HAP-1 (cell line): ENCODE measurements at places on chromosomes 7 and 10.

- DNase-seq, result peak; percentile 81
Measured at GRCh38 chr10:117167789-117168674, 29.3 kb upstream of the KCNK18 start.

DNA sequence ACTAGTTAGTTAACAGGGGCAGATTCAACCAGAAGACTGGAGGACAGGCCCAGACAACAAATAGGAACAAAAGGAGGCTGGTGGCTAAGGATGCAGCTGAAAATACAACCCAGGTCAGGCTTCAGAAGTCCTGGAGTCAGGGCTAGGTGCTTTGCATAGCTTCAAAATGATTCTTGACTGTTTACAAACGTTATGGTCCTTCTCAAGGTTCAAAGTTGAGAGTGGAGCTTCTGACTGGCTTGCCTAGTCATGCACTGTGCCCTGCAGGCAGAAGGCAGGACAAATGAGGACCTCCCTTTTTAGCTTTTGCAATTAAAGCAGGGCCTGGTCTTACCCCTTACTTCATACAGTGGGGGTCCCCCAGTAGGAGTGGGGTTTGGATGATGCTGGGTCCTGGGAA, 4.4 kb upstream of the CDH23 start:
- DNase-seq, result no peak

DNA sequence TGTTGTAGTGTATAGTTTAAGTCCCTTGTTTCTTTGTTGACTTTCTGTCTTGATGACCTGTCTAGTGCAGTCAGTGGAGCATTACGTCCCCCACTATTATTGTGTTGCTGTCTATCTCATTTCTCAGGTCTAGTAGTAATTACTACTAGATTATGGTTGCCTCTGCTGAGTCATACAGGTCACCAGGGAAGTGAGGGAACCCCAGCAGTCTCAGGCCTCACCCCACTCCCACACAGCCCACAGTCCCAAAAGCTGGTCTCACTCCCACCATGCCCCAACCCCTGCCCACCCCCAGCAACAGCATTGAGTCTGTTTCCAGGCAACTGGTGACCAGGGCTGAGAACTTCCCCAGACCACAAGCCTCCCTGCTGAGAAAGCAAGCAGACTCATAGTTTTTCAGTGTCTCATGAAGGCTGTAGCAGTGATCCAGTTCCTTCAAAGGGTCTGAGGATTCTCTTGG, 88.0 kb downstream of the PLXDC2 start:
- DNase-seq, result no peak

GRCh38 chr10:62637249-62638061, 167.1 kb upstream of the ADO start:
- no peak for DNase-seq

GRCh38 chr7:137985897-137986251, 16.0 kb downstream of the CREB3L2 start:
- DNase-seq, result no peak

DNA sequence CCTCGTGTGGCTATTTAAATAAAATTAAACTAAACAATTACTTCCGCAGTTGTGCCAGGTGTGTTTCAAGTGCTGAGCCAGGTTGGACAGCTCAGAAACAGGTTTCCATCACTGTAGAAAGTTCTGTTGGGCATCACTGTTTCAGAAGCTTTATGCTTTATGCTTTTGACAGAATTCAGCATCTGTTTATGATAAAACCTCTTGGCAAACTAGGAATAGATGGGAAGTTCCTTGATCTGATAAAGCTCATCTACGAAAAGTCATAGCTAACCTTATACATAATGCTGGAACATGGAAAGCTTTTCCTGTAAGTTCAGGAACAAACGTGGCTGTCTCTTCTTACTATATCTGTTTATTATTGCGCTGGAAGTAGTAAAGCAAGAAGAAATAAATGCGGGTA, 143.4 kb downstream of the DOCK1 start:
- DNase-seq, result no peak

DNA sequence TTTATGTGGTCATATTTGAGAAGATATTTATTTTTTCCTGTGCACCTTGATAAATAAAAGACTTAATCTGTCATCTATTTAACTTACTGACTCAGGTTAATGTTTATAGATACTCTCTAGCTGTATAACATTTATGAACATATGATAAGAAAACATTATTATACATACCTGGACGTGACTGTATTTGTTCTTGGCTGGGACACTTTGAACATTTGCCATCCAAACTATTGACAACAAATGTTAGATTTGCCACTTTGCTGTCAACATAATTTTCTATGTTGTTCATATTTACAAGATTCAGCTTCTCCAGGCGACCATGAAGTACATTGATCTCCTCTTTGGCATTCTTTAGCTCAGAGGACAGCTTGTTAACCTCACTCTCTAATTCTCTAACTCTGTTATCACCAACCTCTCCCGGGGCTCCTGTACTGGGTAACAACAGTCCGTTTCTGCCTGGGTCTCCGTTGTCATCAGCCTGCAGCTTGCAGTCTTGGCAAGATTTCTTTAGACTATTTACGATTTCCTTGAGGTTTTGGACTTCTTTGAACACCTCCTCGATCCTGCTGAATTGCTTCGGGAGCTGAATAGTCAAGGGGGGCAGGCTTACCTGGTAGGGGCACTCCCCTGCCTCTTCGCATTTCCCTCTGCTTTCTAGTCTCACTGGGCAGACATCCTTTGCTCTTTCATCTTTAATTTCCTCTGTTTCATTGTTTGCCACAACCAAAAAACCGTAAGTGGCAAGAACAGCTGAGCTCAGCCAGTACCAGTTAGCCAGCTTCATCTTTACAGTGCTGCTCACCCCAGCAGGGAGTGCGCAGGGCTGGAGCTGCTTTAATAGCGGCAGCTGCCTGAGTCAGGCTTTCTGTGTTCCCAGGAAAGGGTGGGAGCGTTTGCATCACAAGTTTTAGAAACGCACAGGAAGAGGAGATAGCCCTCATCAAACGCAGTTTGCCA, at the start of gene FGL2:
Gene FGL2 (minus strand): TSS at position 807 of the 954 bp plus-strand sequence. CDS start 26 bp downstream, at position 781.
- no peak for DNase-seq

DNA sequence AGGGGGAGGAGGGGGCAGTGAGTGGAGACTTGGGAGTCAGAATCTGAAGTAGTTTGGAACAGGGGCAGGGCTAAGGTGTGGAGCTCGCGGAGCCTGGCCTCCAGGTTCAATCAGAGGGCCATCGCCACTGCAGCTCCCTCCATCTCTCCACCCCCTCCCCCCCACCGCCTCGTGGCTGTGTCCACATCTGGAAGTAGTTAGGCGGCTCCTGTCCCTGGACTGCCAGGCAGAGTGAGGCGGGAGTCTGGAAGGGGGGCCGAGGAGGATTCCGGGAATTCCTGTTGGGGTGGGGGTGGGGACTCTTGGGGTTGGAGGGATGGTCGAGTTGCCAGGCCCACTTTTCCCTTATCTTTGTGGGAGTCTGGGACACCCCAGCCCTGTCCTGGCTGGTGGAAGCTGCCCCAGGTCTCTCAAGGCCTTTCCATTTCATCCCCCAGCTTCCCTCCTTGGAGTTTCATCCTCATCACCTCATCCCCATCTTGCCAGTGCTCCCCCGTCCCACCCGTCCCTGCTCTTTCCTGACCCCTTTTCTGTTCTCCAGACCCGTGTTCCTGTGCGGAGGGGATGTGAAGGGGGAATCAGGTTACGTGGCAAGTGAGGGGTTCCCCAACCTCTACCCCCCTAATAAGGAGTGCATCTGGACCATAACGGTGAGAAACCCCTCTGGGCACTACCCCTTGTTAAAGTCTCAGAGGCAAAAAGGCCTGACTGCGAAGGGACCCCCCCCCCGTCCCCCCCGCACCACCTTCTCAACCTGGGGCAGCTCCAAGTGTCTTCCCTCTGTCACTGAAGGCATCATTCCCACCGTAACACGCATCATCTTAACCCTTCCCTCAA, 944 bp downstream of the PCOLCE start:
- DNase-seq, result peak; percentile 76

GRCh38 chr7:11747715-11748485, 84.1 kb downstream of the THSD7A start:
- DNase-seq, result peak; percentile 70

DNA sequence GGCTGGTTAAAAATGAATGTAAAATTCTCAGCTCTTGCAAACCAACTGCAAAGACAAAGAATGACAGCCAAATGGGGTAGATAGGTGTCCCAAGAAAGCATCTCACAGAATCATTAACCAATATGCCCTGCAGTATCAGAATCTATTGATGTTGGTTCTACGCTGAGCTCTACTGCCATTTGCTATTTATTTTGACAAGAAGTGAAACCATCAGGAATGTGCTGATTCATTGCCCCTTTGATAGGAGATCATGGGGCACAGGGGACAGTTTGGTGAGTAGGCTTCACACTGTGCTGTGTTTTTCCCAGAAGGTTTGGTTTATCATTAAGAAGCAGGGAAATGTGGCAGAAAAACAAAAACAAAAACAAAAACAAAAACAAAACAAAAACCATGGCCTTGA, 19.4 kb upstream of the CDC14C start:
- no peak for DNase-seq

DNA sequence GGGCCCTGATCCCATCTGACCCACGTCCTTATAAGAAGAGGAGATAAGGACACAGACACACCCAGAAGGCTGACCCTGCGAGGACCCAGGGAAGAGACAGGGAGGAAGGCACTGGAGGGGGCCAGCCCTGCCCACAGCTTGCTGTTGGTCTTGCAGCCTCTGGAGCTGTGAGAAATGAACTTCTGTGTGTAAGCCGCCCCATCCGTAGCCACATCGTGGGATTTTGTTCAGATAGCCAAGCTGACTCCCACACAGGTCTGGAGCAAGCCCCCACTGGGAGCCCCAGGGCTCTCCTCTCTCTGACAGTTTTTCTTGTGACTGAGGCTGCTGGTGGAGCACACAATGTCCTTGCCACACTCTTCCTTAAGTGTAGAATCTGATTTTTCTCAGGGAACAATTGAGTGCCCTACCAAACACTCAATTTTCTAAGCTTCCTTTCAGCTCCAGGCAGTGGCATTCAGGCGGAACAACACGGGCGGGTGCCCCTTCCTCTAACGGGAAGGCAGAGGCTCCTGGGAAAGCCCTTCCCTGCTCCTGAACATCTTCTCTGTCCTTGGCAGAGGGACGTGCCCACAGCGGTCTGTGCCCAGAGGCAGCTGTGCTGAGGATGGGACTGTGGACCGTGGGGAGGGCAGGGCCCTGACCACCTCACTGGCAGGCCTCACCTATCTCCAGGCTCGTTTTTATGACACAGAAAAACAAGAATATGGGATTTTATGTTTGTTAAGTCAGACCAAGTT, 160.6 kb upstream of the SHH start:
- DNase-seq, result no peak

DNA sequence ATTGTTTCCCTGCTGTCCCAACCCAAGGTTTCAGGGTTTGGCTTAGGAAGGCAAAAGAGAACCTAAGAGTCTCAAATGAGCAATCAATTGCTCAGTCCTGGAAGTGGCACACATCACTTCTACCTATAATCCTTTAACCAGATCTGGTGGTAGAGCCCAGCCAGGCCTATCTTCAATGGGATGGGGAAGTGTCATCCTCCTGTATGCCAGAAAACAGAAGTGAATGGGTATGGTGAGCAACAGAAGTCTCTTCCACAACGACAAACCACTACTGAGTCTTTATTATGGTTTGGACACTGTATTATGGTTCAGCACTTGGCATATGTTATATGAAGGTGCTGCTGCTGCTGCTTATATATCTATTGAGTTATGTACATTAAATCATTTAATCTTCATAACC, 3.0 kb upstream of the AKR1B1 start:
- no peak for DNase-seq

DNA sequence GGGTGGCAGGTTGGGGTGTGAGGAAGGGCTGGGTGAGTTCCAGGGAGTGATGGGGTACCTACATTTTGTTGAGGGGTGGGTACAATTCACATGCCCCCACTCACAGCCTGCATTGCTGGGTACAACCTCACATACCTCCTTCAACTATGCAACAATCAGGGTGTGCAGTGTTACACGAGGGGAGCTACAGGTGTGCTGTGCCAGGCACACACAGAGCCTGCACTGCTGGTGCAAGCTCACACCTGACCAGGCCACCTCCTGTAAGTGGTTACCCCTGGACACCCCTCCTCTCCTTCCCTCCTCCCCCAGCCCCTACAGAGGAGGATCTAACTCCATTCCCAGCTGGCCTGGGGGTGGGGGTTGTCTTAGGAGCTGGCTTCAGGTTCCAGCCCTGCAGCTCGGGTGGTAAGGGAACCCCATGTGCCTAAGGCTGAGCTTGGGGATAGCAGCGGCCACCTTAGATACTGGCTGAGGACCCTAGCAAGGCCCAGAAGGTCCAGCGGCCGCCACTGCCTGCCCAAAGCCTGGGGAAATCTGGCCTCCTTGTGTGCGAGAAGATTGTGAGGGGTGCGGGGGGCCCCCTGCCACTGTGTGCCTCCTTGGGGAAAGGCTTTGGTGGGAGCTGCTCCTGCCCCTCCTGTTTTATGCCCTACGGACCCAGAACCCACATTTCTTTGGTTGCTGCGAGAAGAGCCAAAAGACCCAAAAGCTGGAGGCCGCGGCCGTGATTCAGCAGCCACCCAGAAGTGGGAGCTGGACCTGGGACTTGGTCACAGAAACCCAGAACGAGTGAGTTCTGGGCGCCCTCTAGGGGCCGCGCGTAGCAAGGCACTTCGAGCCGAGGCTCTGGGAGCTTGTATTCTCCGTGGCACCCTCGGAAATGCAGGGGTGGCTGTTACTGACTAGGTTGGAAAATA, 10.8 kb downstream of the TLX1 start:
- DNase-seq, result peak; percentile 65

DNA sequence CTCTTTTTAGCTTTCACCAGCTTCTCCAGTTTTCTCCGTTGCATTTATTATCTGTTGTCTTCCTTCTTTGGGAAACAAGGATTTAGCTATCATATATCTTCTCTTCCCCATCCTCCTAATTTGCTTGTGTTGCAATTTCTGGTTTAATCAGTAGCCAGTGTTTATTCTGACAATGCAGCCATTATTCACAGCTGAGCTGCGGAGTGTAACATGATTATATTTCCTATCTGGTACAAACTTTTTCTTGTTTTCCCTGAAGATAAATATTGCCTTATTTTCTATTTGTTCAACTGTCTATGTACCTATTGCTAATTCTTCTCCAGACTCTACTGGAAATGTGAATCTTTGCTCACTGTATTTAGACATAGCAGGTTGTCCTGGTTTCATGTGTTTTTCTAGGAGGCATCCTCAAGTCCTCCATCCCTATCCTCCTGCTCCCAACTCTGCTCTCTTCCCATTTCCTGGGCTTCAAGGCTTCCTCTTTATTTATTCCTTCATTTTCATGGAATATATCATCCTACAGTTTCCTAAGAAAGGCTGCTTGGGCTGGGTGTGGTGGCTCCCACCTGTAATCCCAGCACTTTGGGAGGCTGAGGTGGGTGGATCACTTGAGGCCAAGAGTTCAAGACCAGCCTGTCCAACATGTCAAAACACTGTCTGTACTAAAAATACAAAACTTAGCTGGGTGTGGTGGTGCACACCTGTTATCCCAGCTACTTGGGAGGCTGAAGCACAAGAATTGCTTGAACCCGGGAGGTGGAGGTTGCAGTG, 72.4 kb upstream of the KDM7A start:
- DNase-seq, result no peak

GRCh38 chr10:48996-49395, at the start of gene TUBB8:
Gene TUBB8 (minus strand): TSS chr10:49296. CDS start chr10:49238, 58 bp downstream.
- DNase-seq, result no peak

DNA sequence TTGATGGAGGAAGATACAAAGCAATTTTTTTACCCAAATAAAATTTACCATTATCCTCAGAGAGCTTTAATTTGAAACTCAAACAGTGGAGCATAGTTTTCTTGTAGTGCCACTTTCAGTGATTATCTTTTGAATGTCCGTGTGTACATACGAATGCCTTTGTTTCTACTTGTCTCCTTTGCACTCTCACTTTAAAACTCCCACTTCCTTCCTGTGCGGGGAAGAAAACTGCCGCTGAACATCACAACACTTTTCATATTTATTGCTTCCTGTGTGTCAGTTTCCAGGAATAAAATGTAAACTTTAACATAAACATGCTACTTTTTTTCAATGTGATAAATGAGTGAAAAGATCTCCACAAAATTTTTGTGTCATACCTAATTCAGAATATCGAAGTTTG, 102.4 kb downstream of the SEMA3A start:
- DNase-seq, result no peak
